WTC11 (cell line): ENCODE measurements at places on chromosomes 6 and 20.

DNA sequence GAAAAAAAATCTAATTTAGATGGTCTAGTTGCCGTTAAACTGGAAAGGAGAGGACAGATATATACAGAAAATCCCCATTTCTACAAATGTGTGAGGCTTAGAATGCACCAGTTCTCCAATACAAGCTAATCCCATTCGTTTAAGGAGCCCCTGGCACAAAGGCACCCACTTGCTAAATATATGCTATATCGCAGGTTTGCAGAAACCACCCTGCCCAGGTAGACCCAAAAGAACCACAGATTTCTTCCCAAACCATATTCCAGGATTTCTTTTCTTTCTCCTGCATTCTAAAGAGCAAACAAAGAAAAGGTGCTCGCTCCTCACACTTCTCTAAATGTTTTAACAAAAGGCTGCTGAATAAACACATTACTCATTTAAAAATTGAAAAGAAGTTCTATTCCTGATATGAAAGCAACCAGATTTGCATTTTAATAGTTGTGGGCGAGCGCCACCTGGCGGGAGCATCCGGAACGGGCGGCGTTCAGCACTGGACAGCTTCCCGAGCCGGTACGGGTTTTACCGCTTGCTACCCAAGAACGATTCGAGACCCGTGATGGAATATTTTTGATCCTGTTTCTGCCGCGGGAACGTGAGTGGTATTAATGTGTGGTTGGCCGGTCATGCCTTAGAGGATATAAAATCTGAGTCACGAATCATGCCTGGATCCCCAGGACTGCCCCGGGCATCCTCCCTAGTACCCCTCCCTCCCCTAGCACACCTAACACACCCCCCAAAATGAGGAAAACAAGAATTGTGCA lies 2.1 kb downstream of the PTPRT start:
- DNase-seq, result peak; percentile 83

- no peak for DNase-seq
These were observed 71.2 kb downstream of the FLRT3 start for GRCh38 chr20:14266246-14266645.

DNA sequence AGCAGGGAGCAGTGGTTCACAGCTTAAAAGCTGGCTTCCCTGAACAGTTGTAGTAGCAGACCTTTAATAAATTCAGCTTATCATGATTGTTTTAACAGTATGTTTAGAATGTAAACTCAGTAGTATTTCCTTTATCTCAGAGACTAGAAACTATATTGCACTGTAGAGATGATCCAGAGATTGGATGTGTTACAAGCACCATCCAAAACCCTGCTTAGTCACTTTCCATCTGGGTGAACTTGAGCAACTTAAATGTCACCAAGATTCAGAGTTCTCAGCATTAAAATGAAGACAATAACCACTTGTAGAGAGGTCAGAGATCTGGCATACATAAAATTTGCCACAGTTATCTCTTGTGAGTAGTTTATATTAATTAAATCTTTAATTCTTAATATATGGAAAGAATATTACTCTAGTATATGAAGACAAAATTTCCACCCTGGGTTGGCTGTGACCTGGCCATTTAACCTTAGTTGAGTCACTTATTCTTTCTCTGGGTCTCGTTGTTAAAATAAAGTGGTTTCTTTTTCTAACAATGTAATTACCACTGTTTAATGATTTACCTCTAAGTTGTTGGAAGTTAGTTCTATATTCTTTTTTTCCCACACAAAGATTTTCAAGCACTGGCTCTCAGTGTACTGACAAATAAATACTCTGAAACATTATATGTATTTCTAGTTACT lies 239.2 kb upstream of the FKBP1C start:
- DNase-seq, result no peak

GRCh38 chr20:11380283-11380682 lies 537.4 kb upstream of the BTBD3 start:
- no peak for DNase-seq

DNA sequence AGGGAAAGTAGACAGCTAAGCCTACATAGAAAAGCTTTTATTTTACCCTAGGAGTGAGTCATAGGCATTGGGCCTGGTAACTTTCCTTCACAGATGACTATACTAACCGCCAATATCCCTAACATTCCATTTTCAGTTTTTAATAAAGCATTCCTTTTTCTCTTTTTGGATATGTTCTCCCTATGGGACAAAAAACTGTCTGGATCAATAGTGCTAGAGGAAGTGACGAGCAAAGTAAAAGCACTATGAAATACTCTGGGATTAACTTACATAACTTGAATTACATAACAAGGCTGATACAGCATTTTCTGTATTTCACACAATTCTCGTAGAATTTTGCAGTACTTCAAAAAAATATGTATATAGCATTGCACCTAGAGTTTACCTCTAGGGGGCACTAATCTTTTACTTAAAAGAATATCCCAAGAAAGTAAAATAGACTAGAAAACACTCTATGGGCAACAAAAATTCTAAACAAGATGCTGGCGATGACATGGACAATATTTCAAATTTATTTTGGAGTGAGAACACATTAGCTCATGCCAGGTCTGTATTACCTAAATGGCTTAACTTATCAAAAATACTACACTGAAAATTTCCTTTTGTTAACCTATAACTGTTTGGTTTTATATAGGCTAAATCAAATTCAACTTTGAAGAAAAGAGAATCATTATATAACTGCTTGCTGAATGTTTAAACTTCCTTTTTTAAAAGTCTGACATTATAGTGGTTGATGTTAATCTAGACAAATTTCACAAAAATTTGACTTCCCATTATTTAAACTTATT lies 66.3 kb upstream of the DST start:
- DNase-seq, result no peak

- no peak for DNase-seq
These were observed 488.5 kb upstream of the MAP3K7 start for GRCh38 chr6:91075244-91075976.

- DNase-seq, result no peak
These were observed 12.1 kb downstream of the TJAP1 start for GRCh38 chr6:43489277-43490072.

GRCh38 chr20:7841971-7842310 lies 98.3 kb downstream of the HAO1 start:
- DNase-seq, result no peak
